RWPE2 (cell line): ENCODE measurements at places on chromosomes 13 and 19.

GRCh38 chr19:48627201-48627864 is 8.0 kb downstream of the SPHK2 start:
- no peak for DNase-seq

GRCh38 chr13:111963031-111963430 is 103.9 kb upstream of the SOX1 start:
- DNase-seq: no peak

- DNase-seq: no peak
Observed at GRCh38 chr19:29690842-29691241, 24.2 kb downstream of the C19orf12 start.

GRCh38 chr13:112583592-112584277 is 4.2 kb downstream of the TUBGCP3 start:
- DNase-seq: no peak

- DNase-seq: no peak
Observed at GRCh38 chr13:20404488-20405222, 121.0 kb downstream of the CRYL1 start.

- no peak for DNase-seq
Observed at GRCh38 chr13:44267980-44268379, 105.6 kb upstream of the SERP2 start.

- DNase-seq: no peak
Observed at GRCh38 chr13:32542221-32542620, 3.6 kb upstream of the N4BP2L2 start.

DNA sequence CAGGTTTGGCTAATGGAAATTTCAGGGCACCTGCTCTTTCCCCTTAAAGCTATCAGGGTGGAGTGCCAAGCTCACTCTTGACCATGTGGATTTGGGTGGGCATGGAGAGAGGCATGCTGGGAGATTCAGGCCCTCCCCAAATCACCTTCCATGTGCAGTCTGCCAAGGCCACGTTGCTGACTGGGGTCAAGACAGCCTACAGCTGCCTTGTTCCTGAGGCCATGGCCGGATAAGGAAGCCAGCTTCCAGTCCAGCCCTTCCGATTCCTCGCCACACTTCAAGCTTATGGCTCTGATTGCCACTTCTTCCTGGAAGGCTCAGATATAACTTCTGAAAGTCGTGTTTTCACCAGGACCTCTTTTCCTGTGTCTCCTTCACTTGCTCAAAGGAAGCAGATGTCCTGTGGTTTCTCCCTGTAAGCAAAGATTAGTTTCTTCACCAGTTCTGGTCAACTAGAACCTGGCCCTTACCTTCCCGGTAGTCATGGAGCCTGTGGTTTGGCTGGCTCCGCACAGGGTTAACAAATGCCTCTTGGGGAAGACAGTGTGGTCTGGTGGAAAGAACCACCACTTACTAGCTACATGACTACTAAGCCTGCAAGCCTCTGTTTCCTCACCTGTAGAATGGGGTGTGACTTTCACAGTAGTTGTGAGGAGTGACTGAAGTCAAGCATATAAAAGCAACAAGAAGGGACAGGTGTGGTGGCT is 16.1 kb upstream of the TPT1 start:
- DNase-seq: no peak

DNA sequence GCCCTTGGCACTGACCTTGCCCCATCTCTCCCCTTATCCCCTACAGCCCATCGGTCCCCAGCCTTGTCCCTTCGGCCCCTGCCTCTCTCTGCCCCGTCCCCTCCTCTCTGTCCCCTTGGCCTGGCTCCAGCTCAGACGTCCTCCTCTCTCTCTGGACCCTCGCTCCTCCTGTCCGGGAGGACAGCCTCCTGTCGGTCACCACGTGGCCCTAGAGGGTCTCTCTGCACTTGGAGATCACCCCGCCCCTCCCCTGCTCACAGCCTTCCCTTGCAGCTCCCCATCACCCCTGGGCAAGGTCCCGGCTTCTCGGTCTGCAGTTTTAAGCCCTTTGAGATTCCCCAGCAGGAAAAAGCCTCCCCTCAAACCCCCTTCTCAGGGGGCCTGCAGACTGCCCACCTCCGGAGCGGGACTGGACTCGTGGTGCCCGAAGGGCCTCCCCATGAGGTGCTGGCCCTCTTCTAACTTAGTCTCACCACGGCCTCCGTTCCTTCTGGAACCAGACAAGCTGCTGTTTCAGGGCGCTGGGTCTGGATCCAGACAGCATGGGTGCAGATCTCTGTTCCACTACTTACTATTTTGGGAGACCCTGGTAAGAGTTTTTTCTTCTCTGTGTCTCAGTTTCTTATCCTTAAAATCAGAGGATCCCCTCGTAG is 3.3 kb upstream of the KLK15 start:
- DNase-seq: no peak

DNA sequence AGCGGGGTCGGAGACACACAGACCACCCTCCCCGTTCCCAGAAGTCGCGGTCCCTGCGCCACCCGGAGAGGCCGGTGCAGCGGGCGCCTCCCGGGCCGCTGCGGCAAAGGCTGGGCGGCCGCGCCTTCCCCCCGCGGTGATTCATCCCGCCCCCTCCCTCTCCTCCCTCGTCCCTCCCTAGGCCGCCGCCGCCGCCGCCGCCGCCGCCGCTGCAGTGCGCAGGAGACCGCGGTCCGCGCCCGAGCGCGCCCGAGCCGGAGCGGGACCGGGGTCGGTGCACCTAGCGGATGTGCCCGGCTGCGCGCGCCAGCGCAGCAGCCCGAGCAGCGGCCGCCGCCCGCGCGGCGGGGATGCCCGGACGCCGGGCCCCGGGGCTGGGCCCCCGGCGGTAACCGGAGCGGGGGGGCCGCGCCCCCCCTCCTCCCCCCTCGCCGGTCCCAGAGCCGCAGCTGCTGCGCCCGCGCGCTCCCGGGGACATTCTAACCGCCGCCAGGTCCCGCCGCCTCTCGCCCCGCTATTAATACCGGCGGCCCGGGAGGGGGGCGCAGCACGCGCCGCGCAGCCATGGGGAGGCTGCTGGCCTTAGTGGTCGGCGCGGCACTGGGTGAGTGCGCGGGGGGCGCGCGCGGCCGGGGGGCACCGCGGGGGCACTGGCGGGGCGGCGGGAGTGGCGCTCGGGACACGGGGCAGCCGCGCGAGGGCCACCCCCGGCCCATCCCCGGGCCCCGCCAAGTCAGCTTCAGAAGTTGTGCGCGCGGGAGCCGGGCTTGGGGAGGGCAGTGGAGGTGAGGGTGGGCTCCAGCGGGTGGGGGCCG is at the start of gene SCN1B:
Gene SCN1B, plus strand, starts transcription at position 214 of the 815 bp plus-strand sequence. Its CDS starts 351 bp downstream, at position 565.
- no peak for DNase-seq

- DNase-seq: no peak
Observed at GRCh38 chr19:10744253-10744798, 26.4 kb downstream of the DNM2 start.

DNA sequence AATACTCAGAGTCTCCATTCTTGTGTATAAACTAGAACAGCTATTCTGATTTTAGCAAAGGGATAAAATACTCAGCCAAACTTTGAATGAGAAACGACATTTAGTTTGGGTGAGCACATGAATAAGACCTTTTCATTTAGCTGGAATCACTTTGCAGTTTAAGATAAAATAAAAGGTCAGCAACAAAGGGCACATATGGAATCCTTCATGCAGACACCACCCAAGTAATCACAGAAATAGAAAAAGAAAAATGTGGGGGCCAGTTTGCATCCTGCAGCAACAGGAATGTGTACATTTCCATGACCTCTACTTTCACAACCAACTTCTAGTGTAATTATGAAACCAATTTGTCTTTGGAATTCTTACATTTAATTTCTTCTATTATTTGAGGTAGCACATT is 1637.4 kb downstream of the PCDH9 start:
- no peak for DNase-seq

- DNase-seq: no peak
Observed at GRCh38 chr19:22052644-22053013, 345 bp downstream of the ZNF257 start.

DNA sequence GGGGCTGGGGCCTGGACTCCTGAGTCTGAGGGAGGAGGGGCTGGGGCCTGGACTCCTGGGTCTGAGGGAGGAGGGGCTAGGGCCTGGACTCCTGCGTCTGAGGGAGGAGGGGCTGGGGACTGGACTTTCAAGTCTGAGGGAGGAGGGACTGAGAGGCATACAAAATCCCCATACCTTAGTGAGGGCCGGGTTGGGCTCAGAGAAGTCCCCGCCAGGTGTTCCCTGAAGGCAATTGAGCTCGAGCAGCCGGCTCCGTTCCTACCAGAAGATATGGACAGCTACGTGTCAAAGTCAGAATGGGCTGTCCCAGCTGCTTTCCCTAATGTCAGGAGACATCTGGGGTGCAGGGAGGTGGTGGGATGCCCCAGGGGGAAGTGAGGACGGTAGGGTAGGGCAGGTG is 9.5 kb downstream of the PHLDB3 start:
- DNase-seq: no peak

GRCh38 chr19:1471010-1471514 is 8.0 kb downstream of the C19orf25 start:
- DNase-seq: no peak

DNA sequence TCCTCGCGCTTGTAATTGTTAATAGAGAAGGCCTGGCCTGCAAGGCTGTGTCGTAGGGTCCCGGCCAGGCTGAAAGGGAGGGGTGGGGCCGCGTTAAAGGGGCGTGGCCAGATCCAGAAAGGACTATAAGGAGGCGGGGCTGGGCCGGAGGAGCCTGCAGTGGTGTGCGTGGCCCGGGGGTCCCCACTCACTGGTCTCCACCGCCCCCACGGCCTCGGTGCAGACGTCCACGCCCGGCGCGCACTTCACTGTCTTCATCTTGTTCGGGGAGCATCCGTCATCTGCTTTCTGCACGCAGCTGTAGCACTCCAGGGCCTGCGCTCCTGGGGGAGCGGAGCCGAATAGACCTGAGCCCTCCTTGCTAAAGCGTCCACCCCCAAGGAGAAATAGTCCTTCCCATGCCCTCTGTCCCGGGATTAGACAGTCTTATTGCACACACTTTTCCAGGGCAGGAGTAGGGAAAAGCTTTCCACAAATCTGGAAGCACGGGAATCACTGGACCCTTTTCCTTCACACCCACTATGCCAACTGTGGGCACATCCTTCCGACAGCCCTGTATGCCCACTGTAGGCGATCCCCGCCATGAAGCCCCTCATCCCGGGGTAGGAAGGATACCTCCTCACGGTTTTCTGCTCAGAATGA is 1.2 kb downstream of the LYPD3 start:
- no peak for DNase-seq

GRCh38 chr13:93848247-93848646 is 621.6 kb downstream of the GPC6 start:
- DNase-seq: no peak

GRCh38 chr19:3700242-3701032 is at the start of gene PIP5K1C:
PIP5K1C (minus strand) TSS chr19:3700468; CDS start chr19:3700390, 78 bp downstream.
- DNase-seq: no peak

GRCh38 chr19:14477418-14478112 is 2.4 kb upstream of the PTGER1 start:
- DNase-seq: no peak

- DNase-seq: peak; percentile 85
Observed at GRCh38 chr19:47226426-47227351, 4.3 kb downstream of the BBC3 start.

GRCh38 chr13:87887459-87888123 is 216.4 kb downstream of the SLITRK5 start:
- DNase-seq: no peak

DNA sequence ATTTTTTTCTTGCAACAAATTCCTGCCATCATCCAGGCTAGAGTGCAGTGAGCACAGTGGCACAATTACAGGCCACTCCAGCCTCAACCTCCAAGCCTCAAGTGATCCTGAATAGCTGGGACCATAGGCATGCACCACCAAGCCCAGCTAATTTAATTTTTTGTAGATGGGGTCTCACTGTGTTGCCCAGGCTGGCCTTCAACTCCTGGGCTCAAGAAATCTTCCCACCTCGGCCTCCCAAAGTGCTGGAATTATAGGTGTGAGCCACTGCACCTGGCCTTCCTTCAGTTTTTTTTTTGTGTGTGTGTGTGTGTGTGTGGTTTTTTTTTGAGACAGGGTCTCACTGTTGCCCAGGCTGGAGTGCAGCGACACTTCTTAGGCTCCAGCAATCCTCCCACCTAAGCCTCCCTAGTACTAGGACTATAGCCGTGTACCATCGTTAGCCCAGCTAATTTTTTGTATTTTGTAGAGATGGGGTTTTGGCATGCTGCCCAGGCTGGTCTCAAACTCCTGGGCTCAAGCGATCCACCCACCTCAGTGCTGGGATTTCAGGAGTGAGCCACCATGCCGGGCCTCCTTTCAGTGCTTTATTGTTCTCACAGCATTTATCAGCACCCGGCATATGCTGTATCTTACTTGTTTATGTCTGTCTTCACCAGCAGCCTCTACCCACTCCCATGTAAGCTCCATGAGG is 5.9 kb upstream of the SRRM5 start:
- DNase-seq: no peak

GRCh38 chr19:51549533-51550324 is 18.3 kb upstream of the SIGLEC6 start:
- no peak for DNase-seq

DNA sequence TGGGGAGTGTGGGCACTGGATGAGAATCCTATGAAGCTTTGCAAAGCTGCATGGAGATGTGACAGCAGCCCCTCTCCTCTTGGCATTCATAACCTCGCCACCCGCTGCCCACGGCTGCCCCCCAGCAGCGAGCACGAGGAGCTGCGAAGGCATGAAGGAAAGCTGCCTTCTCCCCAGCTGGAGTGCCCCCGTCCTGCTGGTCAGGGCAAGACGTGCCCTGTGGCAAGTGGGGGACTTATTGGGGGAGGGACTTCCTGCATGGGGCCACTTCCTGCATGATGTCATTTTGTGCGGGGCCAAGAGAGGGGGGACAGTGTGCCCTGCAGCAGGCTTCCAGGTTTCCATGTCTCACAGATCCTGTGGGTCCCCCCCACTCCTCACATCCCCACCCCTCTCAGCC is 85.9 kb downstream of the TSHZ3 start:
- no peak for DNase-seq

GRCh38 chr13:39786091-39786490 is 130.6 kb downstream of the COG6 start:
- no peak for DNase-seq

- no peak for DNase-seq
Observed at GRCh38 chr13:110397436-110398115, 90.5 kb downstream of the COL4A2 start.

GRCh38 chr19:46718934-46719622 is 2.2 kb upstream of the PRKD2 start:
- peak; percentile 47 for DNase-seq

DNA sequence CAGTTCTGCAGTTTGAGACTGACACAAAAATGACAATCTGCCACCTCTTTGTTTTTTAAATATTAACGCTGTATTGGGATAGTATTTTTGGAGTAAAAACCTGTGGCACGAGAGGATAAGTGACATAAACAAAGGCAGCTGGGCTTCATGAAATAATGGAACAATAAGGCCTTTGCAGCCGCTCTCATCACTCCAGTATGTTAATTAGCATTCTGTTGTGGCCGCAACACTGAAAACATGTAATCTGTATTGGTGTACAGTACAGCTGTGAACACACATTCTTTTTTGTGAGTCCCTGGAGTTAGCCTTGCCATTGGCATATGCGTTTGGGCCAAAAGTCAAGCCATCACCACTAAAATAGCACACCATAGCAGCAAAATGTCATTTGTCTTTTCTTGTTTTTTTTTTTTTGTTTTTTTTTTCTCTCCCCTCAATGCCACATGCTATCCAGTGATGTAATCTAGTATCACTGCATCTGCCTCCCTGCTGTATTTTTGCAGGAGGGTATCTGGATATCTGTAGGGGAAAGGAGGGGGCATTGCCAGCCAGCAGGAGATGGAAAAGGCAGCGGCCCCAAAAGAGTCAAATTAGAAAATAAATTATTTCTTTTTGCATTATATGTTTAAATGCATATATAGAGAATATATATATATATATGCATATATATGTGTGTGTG is 885 bp upstream of the ZNF536 start:
- DNase-seq: no peak
